Body of pancreas (tissue), 4 donors: ENCODE measurements at places on chromosomes 11 and 22.

DNA sequence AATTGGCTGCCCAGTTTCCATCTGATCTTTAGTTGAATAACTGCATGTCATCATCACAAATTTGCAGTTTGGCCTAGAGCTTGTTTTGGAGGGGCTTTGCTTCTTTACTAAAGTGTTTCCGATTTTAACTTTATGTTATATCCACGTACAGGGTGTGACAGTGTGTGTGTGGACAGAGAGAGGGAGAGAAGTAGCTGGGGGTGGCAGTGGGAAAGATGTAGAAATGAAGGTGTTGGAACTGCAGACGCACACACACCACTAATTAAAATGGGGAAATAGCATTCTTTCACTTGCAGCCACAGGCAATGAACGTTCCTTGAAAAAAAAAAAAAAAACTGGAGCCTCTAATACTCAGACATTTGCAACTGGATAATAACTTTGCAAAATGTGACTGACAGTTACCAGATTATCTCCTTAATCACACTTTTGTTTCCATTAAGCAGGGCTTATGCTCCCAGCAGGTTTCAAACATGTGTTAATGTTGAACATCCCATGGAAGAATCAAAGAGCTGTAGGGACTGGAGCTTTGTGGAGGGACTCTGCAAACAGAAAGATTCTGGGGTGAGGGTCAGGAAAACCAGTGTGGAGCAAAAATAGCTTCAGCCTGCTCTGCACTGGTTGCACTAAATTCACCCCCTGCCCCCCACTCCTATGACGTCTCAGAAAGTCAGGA lies 238.1 kb upstream of the TENM4 start:
- DNase-seq, result no peak

- no peak for DNase-seq
Observed at GRCh38 chr22:27401321-27401720, 400.2 kb downstream of the MN1 start.

- no peak for DNase-seq
Observed at GRCh38 chr22:37088108-37088605, 21.4 kb downstream of the TMPRSS6 start.

GRCh38 chr11:118411530-118411929 lies 10.1 kb downstream of the ATP5MG start:
- DNase-seq, result no peak

DNA sequence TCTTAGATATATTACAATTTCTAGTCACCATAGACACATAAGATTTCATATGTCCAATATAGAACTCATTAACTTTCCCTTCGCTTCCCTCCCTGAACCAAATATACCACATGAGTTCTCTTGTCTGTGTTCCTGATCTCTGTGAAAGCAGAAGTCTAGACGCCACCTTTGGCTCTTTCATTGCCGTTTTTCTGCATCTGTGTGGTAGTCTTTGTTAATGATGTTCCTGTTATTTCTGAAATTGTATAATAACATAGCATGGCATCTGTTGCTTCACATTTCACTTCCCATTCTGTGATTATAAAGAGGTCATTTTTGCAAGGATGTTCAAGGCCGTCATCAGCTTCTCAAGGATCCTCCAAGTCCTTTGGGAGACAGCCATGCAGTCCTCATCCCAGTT lies 58.5 kb downstream of the NCAM1 start:
- DNase-seq, result no peak

GRCh38 chr11:36362902-36363301 lies 66.8 kb downstream of the PRR5L start:
- no peak for DNase-seq

- no peak for DNase-seq
Observed at GRCh38 chr11:16977136-16977993, 36.8 kb downstream of the PLEKHA7 start.

DNA sequence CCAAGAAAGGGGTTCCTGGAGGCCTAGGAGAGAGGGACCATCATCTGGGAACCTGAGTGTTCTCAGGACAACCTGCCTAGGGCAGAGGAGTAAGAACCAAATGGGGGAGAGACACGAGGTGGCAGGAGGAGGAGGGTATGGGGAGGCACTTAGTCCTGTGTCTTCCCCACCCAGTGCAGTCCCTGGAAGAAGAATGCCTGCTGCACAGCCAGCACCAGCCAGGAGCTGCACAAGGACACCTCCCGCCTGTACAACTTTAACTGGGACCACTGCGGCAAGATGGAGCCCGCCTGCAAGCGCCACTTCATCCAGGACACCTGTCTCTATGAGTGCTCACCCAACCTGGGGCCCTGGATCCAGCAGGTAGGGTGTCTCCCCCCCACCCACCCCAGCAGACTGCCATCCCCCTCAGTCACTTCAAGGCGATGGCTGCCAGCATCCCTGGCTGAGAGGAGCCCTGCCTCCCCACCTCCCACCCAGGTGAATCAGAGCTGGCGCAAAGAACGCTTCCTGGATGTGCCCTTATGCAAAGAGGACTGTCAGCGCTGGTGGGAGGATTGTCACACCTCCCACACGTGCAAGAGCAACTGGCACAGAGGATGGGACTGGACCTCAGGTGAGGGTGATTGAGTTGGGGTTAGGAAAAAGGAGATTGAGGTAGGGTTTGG lies 3.7 kb upstream of the INPPL1 start:
- no peak for DNase-seq

DNA sequence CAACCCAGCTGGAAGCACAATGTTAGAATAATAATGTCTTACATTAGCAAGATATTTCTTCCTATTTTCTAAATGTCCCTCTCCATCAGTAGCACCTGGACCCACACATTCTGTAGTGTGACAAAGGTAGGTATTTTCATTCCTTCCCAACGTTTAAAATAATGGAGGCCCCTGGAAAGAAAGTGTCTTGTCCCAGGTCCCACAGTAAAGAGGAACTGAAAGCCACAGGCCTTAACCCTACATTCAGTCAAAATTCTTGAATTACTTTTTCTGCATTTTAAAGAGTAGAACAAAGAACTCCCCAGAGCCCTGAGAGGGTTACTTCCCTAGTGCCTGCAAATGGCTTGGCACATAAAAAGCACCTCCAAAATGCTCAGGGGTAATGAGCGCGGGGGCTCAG lies 26.3 kb downstream of the OPCML start:
- DNase-seq, result no peak

- no peak for DNase-seq
Observed at GRCh38 chr11:14672635-14673034, 29.0 kb downstream of the PDE3B start.
